Endothelial cell (in vitro differentiated cells): ENCODE measurements at places on chromosomes 11 and 22. TPM values are rescaled to one million over a fixed set of nuclear protein-coding genes. Genes with fewer than 3 reads are reported as not detected.

GRCh38 chr22:22215659-22216449 lies 28.7 kb upstream of the VPREB1 start:
- DNase-seq, result no peak
- no peak overlapping the region for H3K27ac ChIP-seq
- H3K36me3 ChIP-seq, result no peaks in the 10 kb centered on the region
- H3K27me3 ChIP-seq, result peaks cover 5% of the 10 kb centered on the region
- H3K4me3 ChIP-seq, result no peak overlapping the region
- H3K4me1 ChIP-seq, result no peaks in the 10 kb centered on the region

GRCh38 chr22:42353883-42354727 lies 78.1 kb downstream of the NFAM1 start:
- peaks cover 3% of the 10 kb centered on the region for H3K36me3 ChIP-seq
- H3K27me3 ChIP-seq, result peaks cover 15% of the 10 kb centered on the region
- no peak overlapping the region for H3K4me3 ChIP-seq

DNA sequence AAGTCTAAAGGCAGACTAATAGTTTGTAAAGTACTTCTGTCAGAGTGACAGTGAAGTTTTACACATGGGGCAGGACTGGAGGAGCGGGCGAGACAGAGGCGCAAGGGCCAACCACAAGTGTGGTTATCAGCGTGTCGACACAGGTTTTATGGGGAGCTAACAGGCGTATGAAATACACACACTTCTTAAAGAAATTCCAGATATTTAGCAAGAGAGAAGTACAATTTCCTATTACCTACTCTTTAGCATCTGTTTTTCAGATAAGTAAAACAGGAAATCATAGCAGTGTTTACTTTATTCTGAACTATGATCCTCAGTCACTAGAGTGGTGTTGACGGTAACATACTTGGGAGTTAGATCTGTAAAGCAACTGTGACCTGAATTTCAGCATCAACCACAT lies 22.5 kb downstream of the VSIG10L2 start:
- H3K4me3 ChIP-seq, result no peak overlapping the region
- H3K27ac ChIP-seq, result no peak overlapping the region
- no peak for DNase-seq
- peaks cover 13% of the 10 kb centered on the region for H3K4me1 ChIP-seq

- no peak overlapping the region for H3K27ac ChIP-seq
- no peaks in the 10 kb centered on the region for H3K36me3 ChIP-seq
- H3K4me3 ChIP-seq, result no peak overlapping the region
- H3K4me1 ChIP-seq, result peaks cover 11% of the 10 kb centered on the region
These were observed 63.0 kb downstream of the RELT start for GRCh38 chr11:73439002-73439843.

Gene CYP2D6
- 3.2 TPM for total RNA-seq

DNA sequence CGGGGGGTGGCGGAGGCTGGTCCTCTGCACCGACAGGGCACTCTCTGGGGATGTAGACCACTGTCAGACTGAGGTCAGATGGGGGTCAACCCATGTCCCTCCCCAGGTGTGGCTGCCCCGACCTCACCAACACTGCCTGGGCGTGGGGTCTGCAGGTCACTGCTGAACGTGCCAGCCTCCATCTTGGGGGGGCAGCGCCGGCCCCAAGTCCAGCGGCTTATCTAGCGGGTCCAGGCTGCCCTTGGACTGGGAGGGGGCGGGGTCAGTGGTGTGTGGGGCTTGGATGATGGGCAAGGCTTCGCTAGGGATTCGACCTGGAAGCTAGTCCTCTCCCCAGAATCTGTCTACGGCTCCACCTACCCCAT lies 178.2 kb downstream of the IGLL1 start:
- no peaks in the 10 kb centered on the region for H3K36me3 ChIP-seq
- H3K27ac ChIP-seq, result no peak overlapping the region
- H3K4me3 ChIP-seq, result no peak overlapping the region
- no peaks in the 10 kb centered on the region for H3K4me1 ChIP-seq
- H3K27me3 ChIP-seq, result no peaks in the 10 kb centered on the region
- no peak for DNase-seq

- no peak for DNase-seq
- H3K27ac ChIP-seq, result no peak overlapping the region
- H3K4me1 ChIP-seq, result no peaks in the 10 kb centered on the region
- H3K27me3 ChIP-seq, result peaks cover 4% of the 10 kb centered on the region
- no peak overlapping the region for H3K4me3 ChIP-seq
These were observed 500.5 kb downstream of the BUD13 start for GRCh38 chr11:116272181-116272789.

DNA sequence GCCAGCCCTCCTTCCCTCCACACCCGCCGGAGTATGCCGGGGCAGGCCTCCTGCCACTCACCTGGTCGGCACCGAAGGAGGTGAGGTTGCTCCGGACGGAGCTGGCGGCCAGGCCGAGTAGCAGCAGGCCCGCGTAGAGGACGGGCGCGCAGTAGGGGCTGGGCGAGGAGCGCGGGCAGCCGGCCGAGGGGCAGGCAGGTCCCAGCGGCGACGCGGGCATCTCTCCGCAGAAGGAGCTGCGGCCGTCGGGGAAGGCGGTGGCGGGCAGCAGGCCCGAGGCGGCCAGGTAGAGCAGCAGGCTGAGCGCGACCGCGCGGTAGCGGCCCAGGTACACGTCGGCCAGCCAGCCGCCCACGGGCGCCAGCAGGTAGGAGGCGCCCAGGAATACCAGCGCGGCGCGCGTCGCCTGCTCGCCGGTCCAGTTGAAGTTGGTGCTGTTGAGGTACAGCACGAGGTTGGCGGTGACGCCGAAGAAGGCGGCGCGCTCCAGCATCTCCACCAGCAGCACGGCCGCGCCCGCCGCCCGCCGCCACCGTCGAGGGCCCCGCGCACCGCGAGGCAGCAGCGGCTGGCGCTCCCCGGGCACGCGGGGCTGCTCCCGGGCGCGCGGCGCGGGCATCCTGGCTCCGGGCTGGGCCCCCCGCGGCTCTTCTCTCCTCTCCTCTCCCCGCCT lies 907 bp downstream of the SLC15A3 start:
- peaks cover 13% of the 10 kb centered on the region for H3K27me3 ChIP-seq
- no peak overlapping the region for H3K27ac ChIP-seq
- DNase-seq, result peak; percentile 27
- H3K4me1 ChIP-seq, result peaks cover 3% of the 10 kb centered on the region
- H3K4me3 ChIP-seq, result no peak overlapping the region

DNA sequence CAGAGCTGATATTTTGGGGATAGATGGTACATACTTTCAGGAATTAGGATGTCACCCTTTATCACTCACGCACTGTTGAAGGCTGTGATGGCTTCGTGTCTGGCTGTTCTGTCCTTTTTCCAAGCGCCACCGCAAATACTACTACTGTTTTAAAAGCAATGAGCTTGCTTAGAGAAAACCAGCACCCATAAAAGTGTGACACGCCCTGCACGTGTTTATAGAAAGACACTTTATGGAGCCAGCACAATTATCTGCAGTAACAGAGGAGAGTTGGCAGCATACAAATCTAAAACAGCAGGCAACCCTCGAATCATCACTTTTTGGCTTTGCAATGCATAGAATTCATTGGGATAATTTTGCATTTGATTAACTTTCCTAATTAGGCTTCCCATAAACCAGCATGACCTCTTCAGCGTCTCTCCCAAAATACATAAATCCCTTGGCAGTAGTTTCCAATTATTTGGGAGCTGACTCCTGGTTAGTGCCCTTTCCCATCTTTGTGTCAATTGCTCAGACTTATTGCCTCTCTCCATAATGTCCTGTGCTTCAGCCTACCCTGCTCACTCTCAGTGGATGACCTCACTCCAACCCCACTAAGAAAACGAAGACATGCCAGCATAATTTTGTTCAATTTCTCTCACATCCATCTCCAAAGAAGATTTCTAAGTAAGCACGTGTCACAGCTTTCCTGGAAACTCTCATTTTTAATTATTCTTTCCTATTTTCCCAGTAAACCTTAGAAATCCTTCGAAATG lies 118.7 kb upstream of the LARGE1 start:
- H3K27me3 ChIP-seq, result no peaks in the 10 kb centered on the region
- H3K27ac ChIP-seq, result no peak overlapping the region
- no peaks in the 10 kb centered on the region for H3K36me3 ChIP-seq

GRCh38 chr11:119991022-119991404 lies 146.9 kb downstream of the TRIM29 start:
- no peak overlapping the region for H3K4me3 ChIP-seq
- DNase-seq, result no peak
- H3K27ac ChIP-seq, result no peak overlapping the region
- H3K36me3 ChIP-seq, result no peaks in the 10 kb centered on the region
- H3K27me3 ChIP-seq, result no peaks in the 10 kb centered on the region
- peaks cover 9% of the 10 kb centered on the region for H3K4me1 ChIP-seq

DNA sequence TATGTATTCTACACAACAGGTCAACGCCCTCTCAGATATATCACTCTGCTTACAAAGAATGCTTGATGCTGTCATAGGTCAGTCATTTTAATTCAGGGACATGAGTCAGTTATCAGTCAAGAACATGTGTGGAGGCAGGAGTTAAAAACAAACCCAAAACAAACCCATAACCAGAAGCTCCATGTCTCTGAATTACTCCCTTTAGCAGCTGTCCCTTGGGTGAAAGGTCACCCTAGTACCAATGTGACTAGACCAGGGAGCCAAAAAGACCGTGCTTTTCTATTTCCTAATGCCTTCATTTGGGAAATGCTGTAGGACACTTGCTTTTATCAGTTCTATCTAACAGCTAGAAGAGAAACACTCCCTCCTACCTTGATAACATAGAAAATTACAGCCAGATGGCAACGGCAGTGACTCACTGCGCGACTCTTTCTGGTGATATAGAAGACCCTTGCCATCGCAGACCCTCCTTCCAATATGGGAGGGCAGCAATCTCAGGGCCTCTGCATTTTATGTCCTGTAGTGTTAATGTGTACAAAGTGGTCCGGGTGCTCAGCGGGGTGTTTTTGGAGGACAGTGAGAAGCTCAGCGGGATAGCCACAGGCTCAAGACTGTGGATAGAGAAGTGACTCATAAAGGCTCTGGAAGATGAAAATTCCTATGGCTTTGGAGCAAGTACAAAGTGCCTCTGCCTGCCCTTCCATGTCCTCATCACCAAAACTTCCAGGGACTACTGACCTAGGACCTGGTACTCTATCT lies 24.8 kb downstream of the APOL5 start:
- peaks cover 6% of the 10 kb centered on the region for H3K27me3 ChIP-seq
- no peak overlapping the region for H3K27ac ChIP-seq
- DNase-seq, result no peak
- H3K36me3 ChIP-seq, result peaks cover 66% of the 10 kb centered on the region
- H3K4me3 ChIP-seq, result peak overlapping the region; percentile 33
- no peaks in the 10 kb centered on the region for H3K4me1 ChIP-seq

GRCh38 chr11:113278925-113279324 lies 35.5 kb upstream of the TTC12 start:
- H3K4me1 ChIP-seq, result peaks cover 3% of the 10 kb centered on the region
- no peaks in the 10 kb centered on the region for H3K36me3 ChIP-seq
- no peak overlapping the region for H3K4me3 ChIP-seq
- no peak for DNase-seq
- H3K27ac ChIP-seq, result no peak overlapping the region
- no peaks in the 10 kb centered on the region for H3K27me3 ChIP-seq

DNA sequence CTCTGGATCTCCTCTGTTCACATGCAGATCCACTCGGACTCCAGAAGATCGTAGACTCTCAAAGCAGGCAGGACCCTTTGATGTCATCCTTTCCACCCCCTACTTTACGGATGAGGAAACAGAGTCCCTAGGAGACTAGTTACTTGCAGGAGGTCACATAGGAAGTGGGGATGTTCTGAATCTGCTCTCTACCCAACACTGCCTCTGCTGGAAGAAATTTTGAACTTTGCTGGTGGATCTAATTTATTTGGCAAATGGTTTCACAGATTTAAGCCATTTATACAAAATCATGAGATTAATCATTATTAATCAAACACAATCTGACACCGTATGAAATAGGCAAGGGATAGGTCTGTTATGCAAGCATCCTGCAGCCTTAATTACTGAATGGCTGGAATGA lies 55.0 kb upstream of the USP47 start:
- no peaks in the 10 kb centered on the region for H3K36me3 ChIP-seq
- no peak overlapping the region for H3K4me3 ChIP-seq
- peak; percentile 28 for DNase-seq
- no peak overlapping the region for H3K27ac ChIP-seq
- peaks cover 13% of the 10 kb centered on the region for H3K4me1 ChIP-seq
- H3K27me3 ChIP-seq, result peaks cover 5% of the 10 kb centered on the region

DNA sequence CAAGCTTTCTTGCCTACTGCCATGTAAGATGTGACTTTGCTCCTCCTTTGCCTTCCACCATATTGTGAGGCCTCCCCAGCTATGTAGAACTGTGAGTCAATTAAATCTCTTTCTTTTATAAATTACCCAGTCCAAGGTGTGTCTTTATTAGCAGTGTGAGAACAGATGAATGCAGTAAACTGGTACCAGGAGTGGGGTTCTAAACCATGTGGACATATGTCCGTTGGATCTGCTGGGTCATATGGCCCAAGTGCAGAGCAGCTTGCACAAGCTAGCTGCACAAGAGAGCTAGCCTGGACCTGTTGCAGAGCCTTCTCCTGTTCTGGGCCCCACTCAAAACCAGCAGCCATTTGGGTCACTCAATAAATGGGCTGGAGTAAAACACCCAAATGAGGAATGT lies 177.1 kb downstream of the HIPK3 start:
- H3K4me3 ChIP-seq, result no peak overlapping the region
- peaks cover 7% of the 10 kb centered on the region for H3K27me3 ChIP-seq
- H3K36me3 ChIP-seq, result peaks cover 18% of the 10 kb centered on the region
- H3K27ac ChIP-seq, result no peak overlapping the region
- no peak for DNase-seq

DNA sequence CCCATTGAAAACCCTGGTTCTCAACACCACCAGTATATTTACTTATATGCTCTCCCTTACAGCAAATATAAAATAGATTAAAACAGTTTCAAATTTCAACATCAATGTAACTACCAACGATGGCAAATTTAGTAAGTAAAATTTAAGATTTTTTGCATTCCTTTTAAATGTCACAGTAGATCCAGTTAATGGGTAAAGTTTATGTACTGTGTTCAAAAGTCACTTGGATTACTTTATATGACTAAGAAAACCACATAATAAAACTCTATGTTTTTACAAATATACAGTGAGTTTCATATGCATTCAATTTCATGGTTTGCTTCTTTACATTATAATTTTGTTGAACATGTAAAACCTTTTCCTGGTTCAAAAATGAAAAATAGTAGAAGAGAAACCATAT lies 364.6 kb downstream of the AASDHPPT start:
- H3K27me3 ChIP-seq, result peaks cover 2% of the 10 kb centered on the region
- no peak for DNase-seq
- no peak overlapping the region for H3K4me3 ChIP-seq
- H3K27ac ChIP-seq, result no peak overlapping the region
- no peaks in the 10 kb centered on the region for H3K36me3 ChIP-seq

GRCh38 chr22:24474221-24474620 lies 20.9 kb upstream of the UPB1 start:
- DNase-seq, result no peak
- no peak overlapping the region for H3K4me3 ChIP-seq
- no peaks in the 10 kb centered on the region for H3K36me3 ChIP-seq
- H3K27ac ChIP-seq, result no peak overlapping the region
- H3K27me3 ChIP-seq, result peaks cover 2% of the 10 kb centered on the region
- H3K4me1 ChIP-seq, result no peaks in the 10 kb centered on the region
